ENCODE measurements at places on chromosomes 2 and 18.

GRCh38 chr18:70041459-70042050, 93.9 kb upstream of the CD226 start:
- DNase-seq, result no peak

- no peak for DNase-seq
Measured at GRCh38 chr2:88281302-88282217, 111.4 kb downstream of the THNSL2 start.

DNA sequence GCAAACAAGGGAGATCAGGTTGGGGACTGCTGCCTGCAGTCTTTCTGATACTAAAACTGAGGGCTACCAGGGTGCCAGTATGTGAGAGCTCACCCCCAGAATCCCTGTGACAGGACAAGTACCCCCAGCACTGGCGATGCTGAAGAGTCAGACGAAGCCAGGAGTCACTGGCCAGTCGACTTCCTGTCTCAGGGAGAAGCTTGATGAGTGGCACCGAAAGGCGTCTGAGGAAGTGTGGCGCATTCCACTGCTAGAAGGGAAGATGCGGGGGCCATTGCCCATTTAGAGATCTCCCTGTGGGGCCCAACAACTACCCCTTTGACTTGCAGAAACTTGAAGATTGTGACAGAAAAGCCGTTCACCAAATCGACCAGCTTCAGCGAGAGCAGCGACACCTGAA, 22.0 kb downstream of the MXD1 start:
- peak; percentile 77 for DNase-seq

DNA sequence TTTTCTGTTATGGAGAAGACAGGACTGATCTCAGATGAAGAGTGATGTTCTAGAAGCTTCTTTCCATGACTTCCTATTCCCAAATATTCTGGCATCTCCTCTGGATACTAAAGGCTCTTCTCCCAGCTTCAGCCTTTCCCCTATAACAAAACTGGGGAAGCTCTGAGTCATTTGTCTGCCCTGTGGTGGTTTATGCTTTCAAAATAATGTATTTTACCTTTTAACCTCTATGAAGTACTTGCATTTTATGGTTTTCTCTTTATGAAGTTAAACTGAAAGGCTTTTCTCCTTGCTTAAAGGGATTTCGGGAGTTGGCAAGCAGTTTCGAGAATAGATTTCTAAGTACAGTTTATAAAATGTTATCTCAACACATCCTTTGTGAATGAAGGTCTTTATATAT, 104.4 kb downstream of the TANC1 start:
- peak; percentile 58 for DNase-seq

DNA sequence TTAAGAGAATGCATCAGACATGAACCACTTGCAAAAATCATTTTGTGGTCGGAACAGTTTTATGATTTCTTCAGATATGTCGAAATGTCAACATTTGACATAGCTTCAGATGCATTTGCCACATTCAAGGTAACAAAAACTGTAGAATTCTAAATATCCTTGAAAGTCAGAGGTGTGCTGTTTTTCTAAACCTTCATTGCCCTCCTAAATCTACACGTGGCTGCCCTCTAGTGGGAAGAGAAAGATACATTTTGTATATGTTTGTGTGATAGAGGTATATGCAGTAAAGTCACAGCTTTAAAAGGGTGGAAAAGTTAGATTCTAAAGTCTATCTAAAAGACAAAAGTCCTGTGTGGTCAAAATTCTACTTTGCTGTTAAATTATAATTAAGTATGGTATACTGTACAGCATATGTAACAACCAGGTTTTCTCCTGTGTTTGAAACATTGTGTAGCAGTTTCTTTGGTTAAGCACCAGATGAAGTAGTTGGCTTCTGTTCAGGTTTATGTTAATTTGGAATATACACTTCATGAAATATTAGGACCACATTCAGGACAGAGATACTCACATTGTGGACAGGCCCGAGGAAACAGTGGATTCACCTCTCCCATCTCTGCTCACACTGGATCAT, 65.9 kb upstream of the ITM2C start:
- peak; percentile 61 for DNase-seq

GRCh38 chr2:172438741-172439508, 11.5 kb downstream of the ITGA6 start:
- peak; percentile 76 for DNase-seq

- no peak for DNase-seq
Measured at GRCh38 chr2:20145497-20146193, 79.3 kb downstream of the SDC1 start.

GRCh38 chr2:16375981-16376380, 289.7 kb downstream of the CYRIA start:
- DNase-seq, result no peak

DNA sequence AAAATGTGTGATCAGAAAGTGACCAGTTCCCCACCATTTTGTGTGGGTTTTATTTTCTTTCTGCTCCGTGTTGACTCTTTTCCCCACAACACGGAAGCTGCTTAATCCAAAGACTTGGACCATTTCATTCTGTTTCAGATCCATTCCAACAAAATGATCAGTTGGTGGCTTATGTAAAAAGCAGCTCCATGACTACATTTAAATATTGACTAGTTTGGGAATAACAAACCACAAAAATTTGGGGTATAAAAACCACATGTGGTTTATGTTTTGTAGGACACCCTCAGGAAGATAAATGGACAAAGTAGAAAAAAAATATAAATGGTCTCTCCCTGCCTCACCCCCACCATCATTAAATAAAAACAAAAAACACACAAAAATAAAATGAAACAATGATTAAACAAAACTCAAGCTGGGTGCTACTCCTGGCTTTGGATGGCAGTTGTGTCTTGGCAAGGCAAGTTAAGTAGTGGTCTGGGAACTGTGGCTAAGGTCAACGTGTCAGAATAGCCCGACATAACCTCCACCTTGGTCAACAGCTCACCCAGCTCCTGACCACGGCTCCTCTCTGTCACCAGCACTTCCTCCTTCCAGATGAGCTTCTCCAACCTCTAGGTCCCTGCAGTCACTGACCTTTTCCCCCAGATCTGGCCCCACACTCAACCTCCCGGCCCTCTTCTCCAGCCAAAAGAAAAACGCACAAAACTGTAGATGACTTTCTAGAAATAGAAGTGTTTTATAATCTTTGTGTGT, 12.8 kb upstream of the WIPF1 start:
- DNase-seq, result no peak

- DNase-seq, result no peak
Measured at GRCh38 chr2:150222379-150222778, 265.1 kb downstream of the RND3 start.

DNA sequence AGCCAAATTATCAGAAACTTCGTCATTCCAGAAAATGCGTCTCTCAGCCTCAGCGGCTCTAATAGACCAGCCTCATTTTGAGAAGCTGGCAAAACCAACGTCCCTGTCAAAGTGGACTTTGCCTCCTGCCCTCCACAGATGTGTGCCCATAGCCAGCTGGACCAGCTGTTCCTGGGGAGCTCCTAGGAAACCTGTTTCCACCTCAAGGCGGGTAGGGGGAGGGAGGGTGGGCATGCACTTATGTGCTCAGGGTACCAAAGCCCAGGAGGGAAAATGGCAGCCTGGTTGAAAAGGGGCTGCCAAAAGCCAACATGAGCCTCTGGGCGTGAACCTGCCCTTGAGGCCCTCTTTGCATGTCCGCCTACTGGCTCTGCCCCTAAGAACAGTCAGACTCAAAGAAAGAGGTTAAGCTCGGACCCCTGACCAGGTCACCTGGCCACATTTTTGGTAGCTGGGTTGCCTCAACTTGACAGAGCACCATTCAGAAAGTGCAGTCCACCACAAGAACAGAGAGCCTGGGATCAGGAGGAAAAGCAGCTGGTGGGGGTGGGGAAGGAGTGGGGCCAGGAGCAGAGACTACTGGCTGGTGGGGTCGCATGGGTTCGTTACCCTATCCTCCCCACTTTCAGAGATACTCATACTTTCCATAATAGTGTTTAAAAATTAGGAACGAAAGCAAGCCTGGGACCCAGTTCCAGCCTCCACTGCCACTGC, 3.5 kb downstream of the PER2 start:
- DNase-seq, result no peak

GRCh38 chr2:172096626-172097547, 5.8 kb downstream of the DLX2 start:
- peak; percentile 86 for DNase-seq

DNA sequence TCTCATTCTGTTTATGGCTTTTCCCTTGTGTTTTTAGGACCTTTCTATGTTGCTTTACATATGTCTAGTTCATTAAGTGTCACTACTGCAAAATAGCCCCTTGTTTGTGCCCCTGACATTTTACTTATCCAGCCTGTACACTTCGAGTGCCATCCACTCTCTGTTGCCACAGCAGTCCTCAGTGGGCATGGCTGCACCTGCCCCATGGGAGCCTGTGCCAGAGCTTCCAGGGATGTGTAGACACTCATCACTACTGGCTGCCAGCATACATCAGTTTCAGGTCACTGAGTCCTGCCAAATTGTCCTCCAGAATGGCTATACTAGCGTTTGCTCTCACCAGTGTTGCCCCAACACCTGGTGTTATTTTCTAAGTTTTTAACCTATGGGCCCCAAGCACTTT, 80.4 kb downstream of the ARMC9 start:
- no peak for DNase-seq

DNA sequence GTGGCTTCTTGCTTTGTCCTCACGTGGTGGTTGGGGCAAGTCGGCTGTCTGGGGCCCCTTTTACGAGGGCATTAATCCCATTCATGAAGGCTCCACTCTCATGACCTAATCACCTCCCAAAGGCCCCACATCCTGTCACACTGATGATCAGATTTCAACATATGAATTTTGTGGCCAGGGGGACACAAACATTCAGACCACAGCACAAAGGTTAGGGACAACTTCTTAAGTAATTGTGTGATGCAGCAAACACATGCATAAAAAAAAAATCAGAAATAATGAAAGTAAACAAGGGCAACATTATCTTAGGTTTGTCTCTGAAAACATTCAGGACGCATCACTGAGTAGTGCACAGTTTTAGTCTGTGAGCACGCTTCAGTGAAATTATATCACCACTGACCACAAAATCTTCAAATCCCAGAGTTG, 54.2 kb upstream of the FRZB start:
- no peak for DNase-seq

GRCh38 chr18:2313332-2313731, 258.0 kb downstream of the METTL4 start:
- no peak for DNase-seq

- no peak for DNase-seq
Measured at GRCh38 chr2:95296011-95296410, 1.1 kb upstream of the KCNIP3 start.

DNA sequence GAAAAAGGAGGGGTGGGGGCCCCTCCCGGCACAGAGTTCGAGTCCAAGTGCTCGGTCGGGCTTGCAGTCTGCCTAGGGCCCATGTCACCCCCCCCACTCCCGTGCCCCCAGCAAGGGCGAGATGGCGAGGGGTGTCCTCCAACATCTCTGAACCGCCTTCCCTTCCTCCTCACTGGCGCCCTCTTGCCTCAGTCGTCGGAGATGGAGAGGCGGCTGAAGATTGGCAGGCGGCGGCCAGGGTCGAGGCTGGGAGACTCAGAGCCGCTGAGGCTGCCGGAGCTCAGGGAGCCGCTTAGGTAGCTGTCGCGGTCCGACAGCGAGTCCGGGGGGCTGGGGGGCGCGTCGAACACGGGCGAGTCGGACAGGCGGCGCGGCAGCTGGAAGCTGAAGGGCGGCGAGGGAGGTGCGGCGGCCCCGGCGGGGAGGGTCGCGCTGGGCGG, 2.3 kb downstream of the ZFP36L2 start:
- peak; percentile 82 for DNase-seq

GRCh38 chr2:148255929-148256328, 235.0 kb downstream of the MBD5 start:
- no peak for DNase-seq

DNA sequence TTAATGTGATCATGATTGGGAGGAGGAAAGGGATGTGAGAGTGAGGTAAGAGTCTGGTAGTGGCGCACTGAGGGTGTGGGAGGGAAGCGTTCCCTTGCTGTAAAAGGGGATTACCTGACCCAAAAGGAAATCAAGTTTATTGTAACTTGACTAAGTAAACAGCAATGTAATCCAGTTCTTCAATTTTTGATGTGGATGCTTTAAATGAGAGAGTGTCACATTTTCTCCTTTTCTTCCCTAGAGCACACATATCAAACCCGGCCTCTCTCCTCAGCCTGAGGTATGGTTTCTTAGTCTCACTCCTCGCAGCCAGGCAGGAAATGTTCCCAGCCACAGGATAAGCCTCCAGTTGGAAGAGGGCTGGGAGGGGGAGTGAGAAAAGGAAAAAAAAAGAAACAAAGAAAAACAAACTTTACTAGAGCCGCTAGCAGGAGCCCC, 688 bp upstream of the ARHGAP28 start:
- no peak for DNase-seq

GRCh38 chr2:120267348-120267747, 14.7 kb downstream of the RALB start:
- no peak for DNase-seq

DNA sequence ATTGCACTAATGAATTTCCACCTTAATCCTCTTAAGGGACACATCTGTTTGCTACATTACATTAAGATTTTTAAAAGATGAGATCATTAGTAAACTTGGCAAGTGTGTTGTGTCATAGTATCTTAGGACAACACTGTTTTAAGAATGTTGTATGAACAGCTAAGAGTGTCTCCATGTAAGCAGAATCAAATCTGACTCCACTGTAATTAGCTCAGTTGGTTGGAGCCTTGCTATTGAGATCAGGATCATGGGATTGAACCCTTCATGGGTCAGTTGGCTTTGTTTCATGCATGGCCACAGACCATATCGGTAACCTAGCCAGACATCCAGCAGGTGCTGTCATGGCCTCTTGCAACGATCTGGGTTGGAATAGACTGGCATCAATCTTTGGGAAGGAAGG, 5.2 kb downstream of the FHOD3 start:
- DNase-seq, result peak; percentile 21

DNA sequence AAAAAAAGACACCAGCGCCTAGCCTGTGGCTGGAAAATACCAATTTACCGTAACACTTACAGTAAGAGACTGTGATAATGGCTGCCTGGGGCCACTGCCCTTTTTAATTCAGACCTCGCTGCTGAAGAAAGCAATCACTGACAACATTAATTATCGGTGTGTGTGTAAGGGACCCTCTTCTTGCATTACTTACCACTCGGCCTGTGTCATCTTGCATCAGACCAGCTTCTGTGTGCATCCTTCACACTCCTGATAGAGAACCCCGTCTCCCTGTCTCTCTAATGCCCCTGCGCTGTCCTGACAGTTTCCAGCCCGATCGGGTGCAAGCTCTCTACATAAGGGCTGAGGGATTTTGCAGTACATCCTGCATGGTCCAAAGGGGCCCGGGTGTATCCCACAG, 124.4 kb downstream of the ZNF516 start:
- no peak for DNase-seq
